ENCODE measurements at places on chromosomes 4 and X.

- DNase-seq, result no peak
Observed at GRCh38 chrX:15645266-15645665, 19.3 kb downstream of the CLTRN start.

DNA sequence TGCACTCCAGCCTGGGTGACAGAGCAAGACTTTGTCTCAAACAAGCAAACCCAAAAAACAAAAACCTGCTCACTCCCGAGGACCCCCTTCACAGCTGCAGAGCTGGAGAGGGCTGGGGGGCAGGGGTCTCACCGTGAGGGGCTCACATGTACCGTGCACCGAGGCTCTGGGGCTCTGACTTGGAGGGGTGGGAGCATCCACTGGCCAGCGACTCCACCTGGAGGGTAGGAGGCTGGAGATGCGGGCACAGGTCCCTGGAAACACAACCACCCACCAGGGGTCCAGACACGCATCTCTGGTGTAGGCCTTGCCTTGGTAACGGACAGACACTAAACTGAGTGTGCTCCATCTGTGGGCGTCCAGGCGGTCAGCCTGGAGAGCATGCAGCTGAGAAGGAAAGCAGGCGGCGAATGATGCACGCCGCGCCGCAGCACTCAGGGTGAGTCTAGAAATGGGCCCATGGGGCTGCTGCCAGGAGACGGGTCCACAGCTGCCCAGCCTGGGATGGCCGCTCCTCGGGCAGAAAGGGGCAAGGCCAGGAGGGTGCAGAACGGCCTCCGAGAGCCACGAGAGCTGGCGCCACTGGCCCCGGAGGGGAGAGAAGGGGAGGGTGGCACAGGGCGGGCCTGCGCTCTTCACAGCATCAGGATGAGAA, 26.1 kb downstream of the PPP2R3B start:
- no peak for DNase-seq

DNA sequence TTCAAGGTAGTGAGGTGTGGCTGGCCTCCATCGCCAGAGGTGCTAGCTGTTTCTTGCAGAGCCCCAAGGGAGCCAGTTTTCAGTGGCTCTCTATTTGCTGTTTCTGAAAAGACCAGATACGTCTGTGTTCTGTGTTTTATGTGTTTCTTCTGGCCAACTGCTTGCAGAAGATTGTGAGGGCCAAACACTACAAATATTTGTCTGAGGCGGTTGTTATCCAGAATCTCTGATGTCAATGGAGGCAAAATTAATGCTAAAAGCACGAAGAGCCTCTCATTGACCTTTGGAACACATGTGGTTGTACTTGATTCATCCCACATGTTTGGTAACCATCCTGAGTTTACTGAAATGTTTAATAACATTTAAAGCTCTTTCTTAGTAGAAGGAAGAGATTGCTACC, 113.9 kb downstream of the CT47B1 start:
- DNase-seq, result no peak

- DNase-seq, result no peak
Observed at GRCh38 chr4:181671672-181672071, 571.5 kb upstream of the TENM3 start.

GRCh38 chr4:114100288-114101031, 121.0 kb upstream of the ARSJ start:
- no peak for DNase-seq

DNA sequence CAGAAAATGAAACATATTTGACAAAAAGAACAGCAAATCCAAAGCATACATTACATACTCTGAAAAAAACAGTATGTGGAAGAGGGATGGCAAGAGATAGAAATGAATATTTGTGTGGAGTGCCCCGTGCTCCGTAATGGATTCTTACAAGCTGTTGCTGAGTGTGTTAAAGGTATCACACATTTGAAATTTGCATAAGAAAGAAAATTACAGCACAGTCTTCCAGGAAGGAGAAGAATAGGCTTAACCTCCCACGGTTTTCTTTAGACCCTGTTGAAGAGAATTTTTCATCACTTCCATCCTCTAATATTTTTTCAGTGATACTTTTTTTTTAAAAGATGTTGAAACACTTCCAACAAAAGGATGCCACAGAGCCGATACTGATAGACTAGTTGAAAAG, 1489.4 kb downstream of the RAPGEF2 start:
- no peak for DNase-seq

- no peak for DNase-seq
Observed at GRCh38 chrX:150489359-150490015, 78.9 kb upstream of the MTM1 start.

GRCh38 chrX:10470009-10470408, 150.4 kb downstream of the MID1 start:
- no peak for DNase-seq

DNA sequence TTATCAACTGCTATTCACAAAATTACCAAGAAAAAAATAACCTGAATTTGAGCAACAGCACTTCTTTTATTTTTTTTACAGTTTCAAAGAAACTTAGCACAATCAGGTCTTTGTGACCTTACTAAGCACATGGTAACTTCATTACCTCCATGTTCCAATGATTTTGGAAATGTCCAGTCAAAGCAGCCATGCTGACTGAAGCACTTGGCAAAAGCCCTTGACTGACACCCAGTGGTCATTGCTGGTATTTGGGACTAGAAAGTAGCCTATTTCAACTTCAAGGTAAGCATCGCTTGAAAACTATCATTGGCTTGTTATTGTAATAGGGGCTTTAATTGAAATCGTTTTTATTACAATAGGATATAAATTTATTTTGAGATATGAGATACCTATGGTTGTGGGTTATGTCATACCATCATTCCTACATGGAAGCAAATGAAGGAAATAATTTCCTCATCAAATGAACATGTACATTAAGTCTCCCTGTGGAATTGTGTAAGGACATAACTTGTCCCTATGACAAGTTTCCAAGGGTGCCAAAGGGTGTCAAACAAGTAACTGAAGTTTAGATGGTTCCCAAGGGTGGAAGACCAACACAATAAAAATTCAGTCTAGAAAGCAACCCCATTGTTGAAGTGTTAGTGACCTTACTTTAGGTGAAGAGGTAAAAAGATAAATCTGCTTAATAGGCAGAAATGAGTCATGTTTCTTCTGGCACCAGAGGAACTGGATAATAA, 15.2 kb upstream of the ANXA10 start:
- no peak for DNase-seq

- no peak for DNase-seq
Observed at GRCh38 chrX:125998432-125998831, 167.7 kb downstream of the DCAF12L2 start.

- DNase-seq, result no peak
Observed at GRCh38 chr4:153649572-153649991, 34.5 kb upstream of the TLR2 start.

GRCh38 chr4:108166441-108167315, 2.1 kb downstream of the LEF1 start:
- no peak for DNase-seq

GRCh38 chrX:136126872-136127406, 20.4 kb upstream of the FHL1 start:
- no peak for DNase-seq

DNA sequence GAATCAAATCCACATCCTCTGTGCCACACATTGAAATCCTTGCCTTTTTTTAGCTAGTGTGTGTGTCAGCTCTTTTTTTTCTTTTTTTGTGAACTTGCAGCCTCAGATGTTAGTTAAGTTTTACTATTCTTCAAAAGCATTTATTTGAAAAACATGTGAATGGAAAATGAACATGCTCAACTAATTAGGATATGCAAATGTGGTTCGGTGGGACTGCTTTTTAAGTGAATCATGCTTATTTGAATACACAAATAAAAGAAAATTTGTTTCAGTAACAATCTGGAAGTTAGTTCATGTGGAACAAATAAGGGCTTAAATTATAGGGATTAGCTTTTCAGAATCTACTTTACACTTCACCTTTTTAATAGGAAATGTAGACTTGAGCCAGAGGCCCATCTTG, 751.5 kb upstream of the FAM241A start:
- no peak for DNase-seq

DNA sequence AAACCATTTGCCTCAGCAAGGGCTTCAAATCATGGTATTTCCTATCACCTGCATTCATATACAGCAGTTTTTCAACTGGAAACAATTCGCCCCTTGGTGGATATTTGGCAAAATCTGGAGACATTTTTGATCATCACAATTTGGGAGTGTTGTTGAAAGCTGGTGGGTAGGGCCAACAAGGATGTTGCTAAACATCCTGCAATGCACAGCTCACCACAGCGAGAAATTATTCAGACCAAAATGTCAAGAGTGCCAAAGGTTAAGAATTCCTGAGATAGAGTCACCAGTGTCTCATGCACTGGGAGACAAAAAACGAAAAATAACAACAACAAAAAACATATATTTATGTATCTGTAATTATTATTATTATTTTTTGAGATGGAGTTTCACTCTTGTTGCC, 435.2 kb upstream of the CTSO start:
- no peak for DNase-seq

- no peak for DNase-seq
Observed at GRCh38 chrX:2766906-2767305, 15.1 kb downstream of the XG start.

DNA sequence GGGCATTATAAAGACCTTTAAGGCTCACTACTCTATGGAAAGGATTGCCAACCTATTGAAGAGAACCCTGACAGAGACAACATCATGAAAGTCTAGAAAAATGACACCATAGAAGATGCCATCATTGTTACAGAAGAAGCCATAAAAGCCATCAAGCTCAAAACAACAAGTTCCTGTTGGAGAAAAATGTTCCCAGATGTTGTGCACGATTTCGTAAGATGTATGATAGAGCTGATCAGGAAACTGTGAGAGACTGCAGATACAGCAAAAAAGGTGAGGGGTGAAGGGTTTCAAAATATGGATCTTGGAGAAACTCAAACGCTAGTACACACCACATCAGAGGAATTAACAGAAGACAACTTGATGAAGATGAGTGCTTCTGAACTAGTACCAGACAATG, 53.3 kb downstream of the WDFY3 start:
- no peak for DNase-seq

GRCh38 chr4:31009926-31010325, 289.8 kb downstream of the PCDH7 start:
- DNase-seq, result no peak

DNA sequence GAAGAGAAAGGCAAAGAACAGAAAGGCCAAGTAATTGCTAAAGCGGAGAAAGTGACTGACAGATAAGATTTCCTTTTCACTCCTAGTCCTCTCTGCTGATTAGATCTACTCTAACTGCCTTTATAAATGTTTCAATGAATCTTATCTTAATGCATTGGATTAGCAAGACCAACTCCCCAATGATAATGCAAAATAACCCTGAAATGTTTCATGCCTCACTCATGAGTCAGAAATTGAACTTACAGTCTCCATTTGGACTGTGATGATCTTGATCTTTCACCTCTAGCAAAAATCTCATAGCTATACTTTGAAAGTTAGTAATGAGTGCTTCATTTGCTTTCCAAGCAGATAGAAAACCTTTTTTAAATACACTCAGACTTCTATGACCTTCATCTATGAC, 26.5 kb downstream of the SLC10A7 start:
- DNase-seq, result no peak

GRCh38 chr4:141636082-141636770, at the start of gene IL15:
Gene IL15 (plus strand): TSS chr4:141636583. CDS start chr4:141719465, 82,882 bp downstream.
- DNase-seq, result peak; percentile 67

GRCh38 chr4:56655209-56655626, 25.9 kb downstream of the HOPX start:
- DNase-seq, result peak; percentile 24

DNA sequence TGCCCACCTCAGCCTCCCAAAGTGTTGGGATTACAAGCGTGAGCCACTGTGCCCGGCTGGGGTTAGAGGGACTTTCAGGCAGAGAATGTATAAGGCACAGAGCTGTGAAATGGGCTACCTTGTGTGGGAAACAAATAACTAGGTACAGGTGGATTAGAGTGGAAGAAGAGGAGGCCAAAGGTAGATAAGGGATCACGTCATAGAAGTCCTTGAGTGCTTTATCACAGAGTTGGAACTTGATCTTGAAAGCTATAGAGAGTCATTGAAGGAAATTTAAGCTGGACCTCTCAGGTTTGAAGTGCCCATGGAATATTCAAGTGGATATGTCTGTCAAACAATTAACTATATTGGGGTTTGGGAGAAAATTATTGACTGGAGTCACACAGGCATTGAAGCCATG, 8.4 kb downstream of the N4BP2 start:
- no peak for DNase-seq

GRCh38 chr4:3690551-3691152, 75.5 kb upstream of the ADRA2C start:
- no peak for DNase-seq

DNA sequence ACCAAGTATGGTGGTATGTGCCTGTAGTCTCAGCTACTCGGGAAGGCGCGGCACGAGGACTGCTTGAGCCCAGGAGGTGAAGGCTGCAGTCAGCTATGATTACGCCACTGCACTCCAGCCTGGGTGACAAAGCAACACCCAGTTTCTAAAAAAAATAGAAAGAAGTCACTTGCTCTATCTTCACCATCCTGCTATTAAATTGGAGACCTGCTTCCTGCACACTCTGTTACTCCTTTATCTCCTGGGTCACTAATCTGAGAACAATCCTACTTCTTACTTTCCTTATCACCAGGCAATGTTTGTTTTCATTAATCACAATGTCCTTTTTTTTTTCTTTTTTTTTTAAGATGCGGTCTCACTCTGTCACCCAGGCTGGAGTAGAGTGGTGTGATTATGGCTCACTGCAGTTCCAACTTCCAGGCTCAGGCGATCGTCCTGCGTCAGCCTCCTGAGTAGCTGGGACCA, 16.2 kb downstream of the PRKX start:
- DNase-seq, result no peak

DNA sequence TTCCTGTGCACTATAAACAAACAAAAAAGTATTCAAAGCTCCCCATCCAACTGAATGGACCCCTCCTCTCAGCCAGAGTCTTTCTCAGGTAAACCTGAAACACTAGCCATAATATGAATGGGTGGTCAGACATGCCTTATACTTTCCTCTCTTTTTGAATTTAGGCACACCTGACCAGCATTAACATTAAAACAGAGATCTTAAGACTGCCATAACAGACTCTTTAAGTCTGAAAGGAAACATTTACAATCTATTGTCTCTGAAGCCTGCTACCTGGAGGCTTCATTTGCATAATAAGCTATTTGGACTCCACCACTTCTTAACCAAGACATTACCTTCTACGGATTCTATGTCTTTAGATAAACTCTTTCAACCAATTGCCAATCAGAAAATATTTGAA, 56.9 kb upstream of the SPIN4 start:
- DNase-seq, result no peak

DNA sequence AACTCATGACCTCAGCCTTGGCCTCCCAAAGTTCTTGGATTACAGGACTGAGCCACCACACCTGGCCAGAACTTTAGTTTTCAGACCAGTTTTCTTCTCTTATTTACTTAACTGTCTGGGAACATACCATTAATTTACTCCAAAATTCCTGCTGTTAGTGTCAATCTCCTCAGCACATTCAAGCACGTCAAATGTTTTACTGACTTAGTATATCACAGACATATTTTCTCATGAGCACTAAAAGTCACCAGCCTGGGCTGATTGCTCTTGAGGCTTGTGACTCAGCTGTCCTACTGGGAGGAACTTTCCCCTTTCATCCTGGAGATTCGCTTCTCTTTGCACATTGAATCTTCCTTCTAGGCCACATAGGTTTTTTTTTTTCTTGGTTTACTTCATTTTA, 109.6 kb downstream of the PCDH18 start:
- DNase-seq, result no peak

- DNase-seq, result no peak
Observed at GRCh38 chrX:39672405-39672804, 425.4 kb downstream of the BCOR start.

All from left ventricle myocardium inferior (tissue), 1 donor.